ENCODE measurements at places on chromosomes 6 and 20. TPM values are rescaled to one million over a fixed set of nuclear protein-coding genes. Genes with fewer than 3 reads are reported as not detected.

DNA sequence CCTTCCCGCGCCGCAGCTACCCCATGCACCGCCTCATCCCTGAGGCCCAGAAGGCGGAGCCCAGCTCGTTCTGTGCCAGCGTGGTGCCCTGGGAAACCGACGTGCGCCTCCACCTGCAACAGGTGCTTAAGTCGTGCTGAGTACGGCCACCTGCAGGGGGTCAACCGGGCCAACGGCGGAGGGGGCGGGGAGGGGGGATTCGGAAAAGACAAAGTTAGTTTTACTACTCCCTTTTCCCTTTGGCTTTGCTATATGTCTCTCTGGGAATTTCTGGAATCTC lies 168.9 kb downstream of the CDK19 start:
- no peak for DNase-seq

GRCh38 chr6:74434171-74434570 lies 738.2 kb downstream of the CD109 start:
- no peak for DNase-seq

- DNase-seq, result no peak
Observed at GRCh38 chr20:5862703-5863039, 87.7 kb downstream of the TRMT6 start.

DNA sequence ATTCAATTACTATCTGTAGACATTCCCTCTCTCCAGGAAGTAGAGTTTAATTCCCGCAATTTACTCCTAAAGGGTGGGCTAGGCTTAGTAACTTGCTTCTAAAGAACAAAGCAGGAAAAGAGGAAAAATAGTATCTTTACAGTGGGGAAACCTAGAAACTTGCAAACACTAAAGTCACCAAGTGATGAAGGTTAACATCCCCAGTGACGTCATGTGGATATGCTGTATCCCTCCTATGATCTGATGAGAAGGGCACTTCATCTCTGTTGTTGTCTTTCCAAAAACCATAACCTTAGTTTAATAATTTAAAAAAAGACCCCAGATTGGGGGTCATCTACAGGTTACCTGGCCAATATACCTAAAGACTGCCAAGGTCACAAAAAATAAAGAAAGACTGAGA lies 17.3 kb downstream of the SLC22A16 start:
- DNase-seq, result no peak

- DNase-seq, result peak; percentile 49
Observed at GRCh38 chr20:44092551-44093248, 94.3 kb downstream of the JPH2 start.

- DNase-seq, result no peak
Observed at GRCh38 chr6:98041921-98042320, 758.9 kb upstream of the MMS22L start.

DNA sequence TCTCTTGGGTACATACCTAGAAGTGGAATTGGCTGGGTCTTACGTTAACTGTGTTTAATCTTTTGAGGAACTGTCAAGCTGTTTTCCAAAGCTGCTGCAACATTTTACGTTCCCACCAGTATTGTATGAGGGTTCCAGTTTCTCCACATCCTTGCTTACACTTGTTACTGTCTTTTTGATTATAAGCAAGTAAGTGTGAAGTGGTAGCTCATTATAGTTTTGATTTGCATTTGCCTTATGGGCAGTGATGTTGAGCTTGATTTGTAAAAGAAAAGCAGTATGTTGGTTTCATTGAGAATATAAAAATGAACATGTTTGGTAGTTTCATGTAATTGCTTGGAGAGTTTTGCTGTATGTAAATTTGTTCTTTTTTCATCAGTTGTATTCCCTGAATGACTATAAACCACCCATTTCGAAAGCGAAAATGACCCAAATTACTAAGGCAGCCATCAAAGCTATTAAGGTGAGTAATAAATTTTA lies 40.4 kb downstream of the SCAF8 start:
- no peak for DNase-seq

GRCh38 chr6:156691018-156691417 lies 86.2 kb upstream of the ARID1B start:
- no peak for DNase-seq

- no peak for DNase-seq
Observed at GRCh38 chr6:163994566-163994965, 580.0 kb downstream of the QKI start.

GRCh38 chr6:161303628-161304340 lies 29.9 kb upstream of the AGPAT4 start:
- DNase-seq, result peak; percentile 55

DNA sequence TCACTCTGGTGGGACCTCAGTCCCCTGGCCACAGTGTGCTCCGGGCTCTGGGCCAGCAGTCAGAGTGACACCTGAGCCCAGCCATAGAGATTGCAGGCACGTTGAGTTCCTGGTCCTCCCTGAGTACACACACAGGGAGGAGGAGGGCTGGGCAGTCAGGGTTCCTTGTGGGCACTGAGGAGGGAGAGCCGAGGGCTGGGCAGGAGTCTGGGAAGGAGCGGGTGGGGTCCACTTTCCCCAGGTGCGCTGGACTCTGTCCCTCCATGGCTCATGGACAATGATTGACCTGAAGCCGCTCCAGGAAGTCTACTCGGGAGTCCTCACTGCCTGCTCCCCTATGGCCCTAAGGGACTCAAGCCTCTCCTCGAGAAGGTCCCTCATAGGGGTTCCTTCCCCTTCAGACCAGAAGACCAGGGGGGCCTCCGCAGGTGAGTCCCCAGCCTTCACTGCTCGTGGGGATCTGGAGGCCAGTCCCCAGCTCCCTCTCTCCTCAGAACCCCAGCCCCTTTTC lies 1.1 kb downstream of the SLC44A4 start:
- no peak for DNase-seq

DNA sequence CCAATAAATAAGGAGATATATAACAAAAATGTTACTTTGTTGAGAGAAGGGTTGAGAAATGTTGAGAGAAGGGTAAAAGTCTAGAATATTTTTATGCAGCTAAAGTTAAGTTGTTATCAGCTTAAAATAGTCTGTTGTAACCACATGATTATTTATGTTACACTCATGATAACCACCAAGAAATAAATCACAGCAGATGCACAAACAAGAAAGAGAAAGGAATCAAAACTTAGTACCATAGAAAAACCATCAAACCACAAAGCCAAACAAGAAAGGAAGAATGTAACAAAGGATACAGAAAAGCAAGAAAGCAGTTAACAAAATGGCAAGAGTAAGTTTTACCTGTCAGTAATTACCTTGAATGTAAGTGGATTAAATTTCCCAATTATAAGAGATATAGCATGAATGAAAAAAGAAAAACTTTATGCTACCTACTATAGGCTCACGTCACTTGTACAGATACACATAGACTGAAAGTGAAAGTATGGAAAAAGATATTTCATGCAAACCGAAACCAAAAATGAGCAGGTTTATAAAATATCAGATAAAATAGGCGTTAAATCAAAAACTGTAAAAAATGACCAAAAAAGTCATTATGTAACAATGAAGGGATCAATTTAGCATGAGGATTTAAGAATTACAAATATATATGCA lies 93.6 kb downstream of the STXBP5 start:
- DNase-seq, result peak; percentile 26

DNA sequence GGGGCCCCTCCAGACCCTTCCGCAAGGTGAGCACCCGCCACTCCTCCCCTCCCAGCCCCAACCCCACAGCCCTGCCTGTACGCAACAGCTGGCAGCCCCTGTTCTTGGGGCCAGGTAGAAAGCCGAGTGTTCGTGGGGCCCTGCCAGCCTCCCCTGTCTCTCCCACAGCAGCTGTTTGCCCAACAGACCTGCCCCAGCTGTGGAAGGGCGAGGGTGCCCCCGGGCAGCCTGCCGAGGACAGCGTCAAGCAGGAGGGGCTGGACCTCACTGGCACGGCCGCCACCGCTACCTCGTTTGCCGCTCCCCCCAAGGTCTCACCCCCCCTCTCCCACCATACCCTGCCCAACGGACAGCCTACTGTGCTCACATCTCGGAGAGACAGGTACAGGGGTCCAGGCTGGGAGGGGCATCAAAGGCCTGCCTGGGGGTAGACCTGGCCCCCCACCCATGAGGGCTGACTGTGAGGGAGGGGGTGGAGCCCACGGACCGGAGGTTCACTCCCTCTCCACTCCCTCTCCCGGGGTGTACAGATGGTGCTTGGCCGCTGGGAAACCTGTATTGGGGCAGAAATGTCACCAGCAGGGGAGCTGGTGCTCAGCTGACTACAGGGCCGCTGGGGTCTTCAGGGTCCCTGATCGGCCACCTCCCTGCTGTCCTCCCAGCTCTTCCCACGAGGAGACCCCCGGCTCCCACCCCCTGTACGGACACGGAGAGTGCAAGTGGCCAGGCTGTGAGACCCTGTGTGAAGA lies 41.1 kb downstream of the FOXP4 start:
- no peak for DNase-seq

DNA sequence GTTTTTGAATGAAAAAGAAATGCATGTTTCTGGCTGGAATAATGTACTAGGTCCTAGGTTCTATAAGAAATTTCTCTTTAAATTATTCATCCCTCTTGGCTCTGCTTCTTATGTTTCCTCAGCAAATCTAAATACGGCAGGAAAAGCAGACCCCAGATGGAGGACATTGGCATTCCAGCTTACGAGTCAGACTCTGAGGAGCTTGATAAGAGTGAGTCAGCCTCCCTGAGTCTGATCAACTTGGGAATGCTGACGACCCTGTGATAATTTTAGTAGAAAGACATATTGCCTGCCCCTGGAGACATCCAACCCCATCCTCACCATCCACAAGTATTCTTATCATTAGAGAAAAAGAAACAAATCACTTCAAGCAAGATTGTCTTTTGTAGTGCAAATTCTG lies 509.7 kb upstream of the MARCKS start:
- DNase-seq, result peak; percentile 87

DNA sequence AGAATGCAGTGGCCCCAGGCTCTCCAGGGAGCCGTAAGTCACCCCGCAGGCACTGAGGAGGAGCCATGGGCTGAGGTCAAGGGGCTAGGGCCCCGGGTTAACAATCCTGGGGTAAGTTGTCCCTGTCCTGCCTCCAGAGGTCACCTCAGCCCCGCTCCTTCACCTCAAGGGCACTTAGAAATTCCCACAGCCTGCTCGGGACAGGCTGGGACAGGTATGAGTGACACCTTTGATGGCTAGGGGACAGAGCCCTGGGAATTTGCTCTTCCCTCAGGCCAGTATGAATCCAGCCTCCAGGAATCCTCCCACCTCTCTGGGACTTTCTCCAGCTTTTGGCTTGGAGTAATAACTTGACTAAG lies 3.5 kb upstream of the GRM4 start:
- DNase-seq, result no peak

DNA sequence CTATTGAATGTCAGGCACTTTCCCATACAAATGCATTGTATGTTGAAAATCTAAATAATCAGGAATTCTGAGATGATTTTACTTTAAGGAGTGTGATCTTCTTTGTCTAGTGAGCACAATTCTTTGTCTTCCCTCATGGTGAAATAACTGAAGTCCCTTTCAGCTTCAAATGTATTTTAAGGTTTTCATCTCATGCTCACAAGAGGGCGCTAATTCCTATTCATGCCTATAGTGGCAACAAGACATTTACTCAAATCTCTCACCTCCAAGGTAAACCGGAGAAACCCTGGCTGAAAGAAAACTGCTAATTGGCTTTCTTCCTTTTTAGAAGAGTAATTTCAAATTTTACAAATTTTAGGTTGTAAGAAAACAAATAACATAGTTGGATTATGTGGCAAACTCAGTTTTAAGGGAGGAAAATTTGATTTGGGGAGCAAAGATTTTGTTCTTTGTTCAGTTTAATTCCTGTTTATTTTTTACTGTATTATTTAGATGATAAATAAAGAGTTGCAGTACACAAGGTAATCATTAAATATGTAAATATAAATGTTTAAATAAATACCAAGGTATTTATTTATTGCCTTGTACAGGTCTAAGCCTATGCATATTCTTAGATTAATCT lies 69.1 kb downstream of the SLC35F1 start:
- peak; percentile 44 for DNase-seq

DNA sequence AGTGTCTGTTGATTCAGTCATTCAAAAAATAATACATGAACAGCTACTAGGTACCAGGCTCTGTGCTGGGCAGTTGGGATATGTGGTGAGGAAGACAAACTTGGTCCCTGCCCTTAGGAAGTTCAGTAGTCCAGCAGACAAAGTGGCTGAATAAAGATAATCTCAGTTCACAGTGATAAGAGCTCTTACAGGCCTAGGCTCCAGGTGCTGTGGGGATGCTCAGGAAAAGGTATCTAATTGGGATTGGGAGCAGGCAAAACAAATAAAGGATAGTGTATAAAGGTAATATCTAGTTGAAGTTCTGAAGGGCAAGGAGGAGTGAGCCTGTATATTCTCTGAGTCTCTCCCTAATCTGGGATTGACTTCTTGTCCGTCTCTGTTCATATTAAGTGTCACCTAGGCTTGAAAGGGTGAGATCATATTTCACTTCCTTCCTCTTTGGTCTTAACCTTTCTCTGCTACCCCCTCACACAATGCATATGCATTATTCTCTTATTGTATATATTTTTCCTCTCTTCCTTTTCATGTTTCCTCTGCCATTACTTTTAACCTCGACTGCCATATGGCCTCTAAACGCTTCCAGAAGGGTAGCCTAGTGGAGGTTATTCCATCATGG lies 13.5 kb downstream of the PTPN1 start:
- DNase-seq, result no peak

GRCh38 chr20:48944663-48945297 lies 23.3 kb downstream of the ARFGEF2 start:
- DNase-seq, result no peak

- no peak for DNase-seq
Observed at GRCh38 chr6:107413966-107414645, 45.3 kb downstream of the PDSS2 start.

DNA sequence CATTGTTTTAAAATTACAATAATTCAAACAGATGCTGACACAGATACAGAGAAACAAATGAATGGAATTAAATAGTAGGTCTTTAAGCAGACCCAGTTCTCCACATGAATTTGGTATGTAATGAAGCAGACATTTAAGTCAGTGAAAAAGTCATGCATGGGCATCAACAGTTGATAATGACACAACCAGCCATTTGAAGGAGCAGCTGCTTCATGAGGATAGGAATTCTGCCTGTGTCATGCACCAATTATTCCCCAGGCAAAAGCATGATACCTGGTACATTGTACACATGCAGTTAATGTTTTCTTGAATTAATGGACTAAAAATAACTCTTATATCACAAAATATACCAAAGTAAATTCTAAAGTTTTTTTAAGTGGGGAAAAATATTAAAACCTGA lies 11.2 kb upstream of the HEY2 start:
- DNase-seq, result no peak

- DNase-seq, result peak; percentile 74
Observed at GRCh38 chr6:166625356-166625755, 1.7 kb downstream of the RPS6KA2 start.

- DNase-seq, result no peak
Observed at GRCh38 chr6:21294144-21294543, 299.4 kb upstream of the SOX4 start.

GRCh38 chr6:162854734-162855191 lies 127.0 kb downstream of the PACRG start:
- DNase-seq, result no peak

- peak; percentile 32 for DNase-seq
Observed at GRCh38 chr20:21147593-21147992, 21.7 kb downstream of the KIZ start.

- no peak for DNase-seq
Observed at GRCh38 chr6:42042108-42042507, 8.2 kb upstream of the TAF8 start.

- no peak for DNase-seq
Observed at GRCh38 chr20:6942266-6942665, 174.8 kb downstream of the BMP2 start.

Gene LRP11
- 74.7 TPM for total RNA-seq

Gene DLK2
- 0.90 TPM for total RNA-seq

Gene COL12A1
- total RNA-seq, result 502 TPM

Gene KCNQ5
- 1.7 TPM for total RNA-seq

Gene APOM
- 1.4 TPM for total RNA-seq

Gene SLC17A1
- total RNA-seq, result not detected

Gene CEP250
- 38.3 TPM for total RNA-seq

Gene EYS
- total RNA-seq, result under 0.01 TPM

Gene RALY
- 46.2 TPM for total RNA-seq
